PC-9 (cell line): ENCODE measurements at places on chromosomes 1 and 21.

DNA sequence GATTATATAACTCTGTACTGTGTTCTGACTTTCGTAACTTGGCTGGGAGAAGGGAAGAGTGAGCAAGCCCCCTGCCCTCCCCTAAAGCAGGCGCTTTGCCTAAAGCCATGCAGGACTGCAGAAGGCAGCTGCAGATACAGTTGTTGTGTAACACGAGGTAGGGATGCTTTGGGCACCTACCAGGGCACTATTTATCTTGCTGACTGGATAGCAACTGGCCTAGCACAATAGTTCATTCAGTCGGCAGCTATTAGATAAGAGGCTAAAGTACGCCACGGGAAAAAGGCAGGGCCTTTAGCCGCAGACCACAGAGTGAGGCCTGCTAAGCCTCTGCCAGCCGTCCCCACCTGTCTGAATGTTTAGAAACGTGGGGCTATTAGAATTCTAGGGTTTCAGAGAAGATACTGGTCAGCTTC, 80.9 kb downstream of the TTC3 start:
- no peak for DNase-seq

- DNase-seq, result no peak
Measured at GRCh38 chr1:242579528-242580235, 55.2 kb upstream of the PLD5 start.

- no peak for DNase-seq
Measured at GRCh38 chr21:44352253-44352860, 1.1 kb upstream of the TRPM2 start.

GRCh38 chr1:36067871-36068270, 16.0 kb upstream of the TEKT2 start:
- no peak for DNase-seq
